Vagina (tissue), 2 donors: ENCODE measurements at places on chromosomes 1 and 21.
A peak's percentile ranks its signal among the peaks of the same experiment; 100 is the strongest.

- DNase-seq = no peak
Observed at GRCh38 chr1:43101061-43101460, 71.0 kb downstream of the EBNA1BP2 start.

DNA sequence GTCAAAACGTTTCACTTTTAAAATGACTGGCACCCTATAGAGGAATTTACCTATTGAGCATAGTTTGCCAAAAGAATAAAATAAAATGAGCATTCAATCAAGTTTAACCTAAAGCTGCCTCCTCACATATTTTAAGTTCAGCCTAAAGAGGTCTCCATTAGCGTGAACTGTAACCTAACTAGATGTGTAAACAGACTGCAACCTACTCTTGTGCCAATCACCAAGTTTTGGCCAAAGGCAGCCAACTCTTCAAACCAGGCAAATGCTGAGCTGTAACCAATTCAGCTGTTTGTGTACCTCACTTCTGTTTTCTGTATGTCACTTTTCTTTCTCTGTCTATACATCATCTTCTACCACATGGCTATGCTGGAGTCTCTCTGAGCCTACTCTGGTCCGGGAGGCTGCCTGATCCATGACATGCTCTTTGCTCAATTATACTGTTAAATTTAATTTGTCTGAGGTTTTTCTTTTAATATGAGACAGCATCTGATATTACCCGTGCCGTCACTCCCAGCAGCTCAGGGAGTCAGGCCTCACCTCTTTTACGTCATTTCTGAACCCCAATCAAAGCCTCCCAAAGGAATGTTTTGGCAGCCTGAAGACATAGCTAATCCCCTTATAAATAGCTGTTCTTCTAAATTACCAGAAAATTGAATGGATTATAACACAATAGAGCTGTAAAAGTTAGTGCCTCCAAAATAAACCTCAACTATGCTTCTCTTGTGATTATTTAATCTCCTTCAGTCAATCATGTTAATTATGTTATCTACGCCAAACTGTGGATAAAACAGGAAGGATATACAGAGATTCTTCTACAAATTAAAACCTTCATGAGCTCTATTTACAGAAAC lies 81.0 kb upstream of the NR5A2 start:
- no peak for DNase-seq

DNA sequence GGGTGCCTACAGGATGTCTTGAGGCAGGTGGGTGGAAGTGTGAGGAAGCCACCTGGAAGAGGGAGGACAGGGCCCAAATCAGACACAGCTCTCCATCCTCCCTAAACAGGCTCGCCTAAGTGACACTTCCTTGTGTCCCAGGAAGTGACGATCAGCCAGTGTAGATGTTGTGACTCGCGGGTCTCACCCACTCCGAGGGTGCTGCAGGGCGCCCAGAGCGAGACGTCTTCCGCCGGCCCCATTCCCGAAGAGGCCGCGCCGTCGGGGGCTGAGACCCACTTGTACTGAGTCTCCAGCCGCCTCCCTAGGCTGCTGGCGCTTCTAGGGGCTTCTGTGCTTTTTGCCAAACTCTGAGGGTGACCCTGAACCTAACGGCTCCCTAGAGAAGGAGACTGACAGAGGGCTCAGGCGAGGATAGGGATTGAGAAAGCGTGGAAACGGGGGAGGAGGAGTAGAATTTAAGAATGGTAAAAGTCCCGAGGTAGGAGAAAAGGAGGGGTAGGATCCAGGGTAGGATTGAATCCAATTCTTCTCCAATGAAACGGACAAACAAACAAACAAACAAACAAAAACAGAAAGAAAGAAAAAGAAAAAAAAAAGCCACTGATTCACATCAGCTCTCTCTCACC lies 543 bp upstream of the MARK1 start:
- DNase-seq = no peak

DNA sequence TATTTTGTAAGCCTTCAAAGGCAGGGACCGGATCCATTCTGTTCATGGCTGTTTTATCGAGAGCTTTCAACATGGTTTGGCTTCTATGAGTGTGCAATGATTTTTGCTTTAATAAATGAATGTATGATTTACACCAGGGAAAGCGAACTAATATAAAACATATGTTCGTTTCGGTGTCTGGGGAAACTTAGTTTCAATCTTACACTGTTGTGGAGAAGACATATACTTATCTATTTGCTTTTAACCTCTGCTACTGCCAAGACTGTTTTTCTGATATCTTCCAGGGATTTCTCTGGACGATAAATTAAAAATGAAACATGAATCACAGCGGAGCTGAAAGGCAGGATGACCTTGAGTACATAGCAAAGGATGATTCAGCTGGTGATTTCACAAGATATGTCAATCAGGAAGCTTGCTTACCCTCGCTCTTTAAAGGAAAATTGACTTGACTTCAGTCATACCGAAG lies 14.7 kb upstream of the CYYR1 start:
- DNase-seq = no peak

- no peak for DNase-seq
Observed at GRCh38 chr21:16837321-16837720, 675.5 kb upstream of the CXADR start.

DNA sequence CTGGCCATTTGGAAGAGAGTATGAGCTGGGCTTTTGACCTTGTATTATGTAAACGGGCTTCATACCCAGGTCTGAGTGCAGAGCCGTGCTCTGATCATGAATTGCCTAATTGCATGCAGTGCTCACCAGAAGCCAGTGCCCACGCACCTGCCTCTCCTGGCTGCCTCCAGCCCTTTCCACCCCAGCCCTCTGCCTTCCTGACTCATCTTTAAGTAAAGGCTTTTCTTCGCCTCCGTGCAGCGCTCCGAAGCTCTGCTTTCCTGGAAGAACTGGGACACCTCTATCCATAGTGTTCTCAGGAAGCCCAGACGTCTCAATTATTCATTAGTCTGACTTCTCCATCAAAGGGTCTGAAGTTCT lies 413.7 kb downstream of the PTPRU start:
- DNase-seq = peak; percentile 82

GRCh38 chr1:179598631-179599030 lies 7.0 kb downstream of the TDRD5 start:
- no peak for DNase-seq

GRCh38 chr1:70487459-70487815 lies 76.4 kb downstream of the CTH start:
- no peak for DNase-seq

- no peak for DNase-seq
Observed at GRCh38 chr1:110465038-110465813, 14.3 kb downstream of the PROK1 start.

DNA sequence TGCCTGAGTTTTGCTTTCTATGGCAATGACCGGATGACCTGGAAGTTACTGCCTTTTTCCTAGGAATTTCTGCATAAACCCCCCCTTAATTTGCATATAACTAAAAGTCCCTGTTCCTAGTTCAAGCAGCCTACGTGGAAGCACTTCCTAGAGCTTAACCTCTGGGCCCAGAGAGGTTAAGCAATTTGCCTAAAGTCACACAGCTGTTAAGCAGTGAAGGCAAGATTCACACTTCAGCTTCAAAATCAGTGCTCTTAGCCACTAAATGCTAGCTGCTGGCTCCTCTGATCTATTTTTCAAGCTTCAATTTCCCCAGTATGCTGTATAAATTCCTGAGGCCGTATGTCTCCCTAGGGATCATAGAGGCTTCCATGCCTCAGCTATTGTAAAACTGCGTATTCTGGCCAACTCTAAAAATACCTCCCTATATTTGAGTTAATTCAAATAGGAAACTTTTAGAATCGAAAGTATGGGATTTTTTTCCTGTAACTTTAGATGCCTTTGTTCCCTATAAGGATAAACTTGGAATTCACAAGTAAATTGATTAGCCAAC lies 53.1 kb upstream of the CD5L start:
- no peak for DNase-seq

DNA sequence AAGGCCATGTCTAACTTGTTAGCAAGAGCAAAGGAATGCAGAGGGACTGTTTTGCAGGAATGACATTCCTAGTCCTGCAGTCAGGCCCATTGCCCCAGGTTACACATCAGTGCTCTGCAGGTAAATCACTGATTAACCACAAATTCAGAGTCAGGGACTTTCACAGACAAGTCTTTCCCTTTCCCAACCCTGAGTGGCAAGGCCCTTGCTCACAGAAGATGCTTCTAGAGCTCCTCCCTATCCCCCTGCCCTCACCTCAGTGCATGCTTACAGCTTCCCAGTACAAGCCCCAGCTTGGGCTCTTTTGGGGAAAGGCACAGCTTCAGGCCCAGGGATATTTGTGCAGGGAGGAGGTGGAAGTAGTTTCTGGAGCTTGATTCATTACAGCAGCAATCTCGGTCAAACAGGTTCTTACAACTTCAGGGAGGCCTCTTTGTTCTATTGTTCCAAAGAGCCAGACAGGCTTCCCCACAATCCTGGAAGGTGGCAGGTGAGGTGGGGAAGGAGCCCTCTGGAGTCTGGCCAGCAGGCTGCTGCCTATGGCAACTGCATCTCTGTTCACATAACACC lies 53.9 kb downstream of the CASQ2 start:
- DNase-seq = no peak

GRCh38 chr1:7827126-7827955 lies 25.5 kb downstream of the UTS2 start:
- DNase-seq = no peak

DNA sequence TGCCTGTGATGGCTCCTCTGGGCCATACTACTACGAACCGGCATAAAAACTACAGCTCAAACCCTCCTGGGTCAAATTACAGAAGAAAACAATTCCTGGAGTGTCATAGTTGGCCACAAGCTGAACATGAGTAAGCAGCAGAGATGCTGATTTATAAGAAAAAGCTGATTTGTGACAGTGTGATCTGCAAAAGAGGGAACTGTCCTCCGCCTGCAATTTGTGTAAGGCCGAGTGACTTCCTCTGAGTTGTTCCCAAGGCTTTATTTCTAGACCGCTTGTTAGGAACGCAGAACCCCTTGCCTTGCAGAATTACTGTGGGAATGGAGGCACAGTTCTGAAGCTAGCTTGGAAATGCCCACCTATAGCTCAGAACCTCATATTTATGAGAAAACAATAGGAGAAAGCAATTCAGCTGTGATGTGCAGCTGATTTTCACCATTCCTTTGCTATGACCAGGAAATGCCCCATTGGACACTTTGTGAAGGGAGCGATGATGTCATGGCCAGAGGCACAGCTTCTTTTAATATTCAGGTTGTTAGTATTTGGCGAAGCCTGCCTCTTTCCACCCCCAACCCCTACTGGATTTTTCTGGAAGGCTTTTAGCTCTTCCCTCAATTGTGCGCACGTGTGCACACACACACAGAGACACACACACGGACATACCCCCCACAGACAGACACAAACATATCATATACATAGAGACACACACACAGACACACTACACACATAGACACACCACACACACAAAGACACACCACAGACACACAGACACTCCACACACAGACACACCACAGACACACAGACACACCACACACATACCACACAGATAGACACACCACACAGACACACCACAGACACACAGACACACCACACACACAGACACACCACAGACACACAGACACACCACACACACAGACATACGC lies 47.6 kb downstream of the IER5 start:
- no peak for DNase-seq

GRCh38 chr1:85303440-85304162 lies 27.2 kb upstream of the BCL10 start:
- no peak for DNase-seq

DNA sequence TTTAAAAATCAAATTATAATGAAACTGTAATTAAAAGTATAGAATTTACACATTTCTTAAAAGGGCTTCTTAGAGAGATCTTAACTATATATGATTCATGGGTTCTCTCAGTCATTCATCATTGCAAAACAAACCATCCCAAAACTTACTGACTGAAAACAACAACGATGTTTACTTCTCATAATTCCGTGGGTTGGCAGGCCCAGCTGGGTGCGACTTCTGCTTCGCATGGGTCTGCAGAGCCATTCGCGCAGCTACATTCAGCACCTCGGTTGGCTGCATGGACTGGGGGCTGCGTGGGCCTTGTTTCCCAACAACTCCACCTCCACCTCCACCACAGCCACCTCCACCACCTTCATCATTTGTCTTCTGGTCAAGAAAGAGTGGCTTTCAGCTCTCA lies 4.0 kb downstream of the SLAMF8 start:
- DNase-seq = no peak

GRCh38 chr1:53511933-53512806 lies 53.0 kb downstream of the DMRTB1 start:
- DNase-seq = no peak

- DNase-seq = no peak
Observed at GRCh38 chr1:38466487-38466886, 393.1 kb downstream of the RRAGC start.

DNA sequence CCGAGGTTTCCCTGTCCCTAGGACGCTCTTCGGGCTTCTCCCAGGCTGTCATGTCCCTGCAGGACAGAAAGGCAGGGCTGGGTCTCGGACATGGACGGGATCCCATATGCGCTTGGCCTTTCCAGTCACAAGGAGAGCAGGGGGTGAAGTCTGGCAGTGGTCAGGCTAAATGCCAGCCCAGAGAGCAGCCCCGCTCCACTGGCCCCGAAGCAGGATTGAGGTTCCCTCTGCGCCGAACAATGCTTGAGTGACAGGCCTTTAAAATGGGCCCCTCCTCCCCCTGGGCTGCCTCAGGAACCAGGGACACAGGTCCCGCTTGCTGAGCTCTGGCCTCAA lies 12.7 kb downstream of the DRAXIN start:
- no peak for DNase-seq

GRCh38 chr1:17465228-17465627 lies 25.8 kb upstream of the RCC2 start:
- DNase-seq = no peak
